CD4-positive, CD25-positive, alpha-beta regulatory T cell (primary cell): ENCODE measurements at places on chromosomes 4 and X. TPM values are rescaled to one million over a fixed set of nuclear protein-coding genes. Genes with fewer than 3 reads are reported as not detected.

GRCh38 chr4:164799410-164799809 is 45.5 kb downstream of the SMIM31 start:
- no peaks in the 10 kb centered on the region for H3K4me1 ChIP-seq
- DNase-seq = no peak
- H3K4me3 ChIP-seq = no peak overlapping the region

The PCDH7 gene
- not detected for polyA plus RNA-seq

GRCh38 chr4:86376850-86377249 is 17.0 kb upstream of the MAPK10 start:
- H3K4me1 ChIP-seq = no peaks in the 10 kb centered on the region
- no peaks in the 10 kb centered on the region for H3K27me3 ChIP-seq
- H3K36me3 ChIP-seq = no peaks in the 10 kb centered on the region
- H3K4me3 ChIP-seq = no peak overlapping the region
- H3K27ac ChIP-seq = no peak overlapping the region

The SYP gene
- polyA plus RNA-seq = 0.79 TPM

- no peak overlapping the region for H3K27ac ChIP-seq
- peaks cover 43% of the 10 kb centered on the region for H3K27me3 ChIP-seq
- H3K4me3 ChIP-seq = no peak overlapping the region
- H3K36me3 ChIP-seq = no peaks in the 10 kb centered on the region
- no peak for DNase-seq
These were observed 2.0 kb downstream of the HSPA4L start for GRCh38 chr4:127783955-127784770.

GRCh38 chr4:165351359-165352130 is 24.1 kb downstream of the MSMO1 start:
- no peak overlapping the region for H3K4me3 ChIP-seq
- no peak overlapping the region for H3K27ac ChIP-seq
- no peaks in the 10 kb centered on the region for H3K36me3 ChIP-seq
- H3K27me3 ChIP-seq = no peaks in the 10 kb centered on the region
- H3K4me1 ChIP-seq = no peaks in the 10 kb centered on the region

GRCh38 chr4:109729718-109730618 is at the start of gene PLA2G12A:
TSS of gene PLA2G12A (minus strand) at chr4:109730070. CDS start at chr4:109729809, 261 bp downstream.
- no peaks in the 10 kb centered on the region for H3K36me3 ChIP-seq
- DNase-seq = peak; percentile 83
- peak within 1 kb of the TSS; percentile 87 for H3K4me3 ChIP-seq
- peaks cover 19% of the 10 kb centered on the region for H3K4me1 ChIP-seq
- peak within 1 kb of the TSS; percentile 68 for H3K27ac ChIP-seq
- peaks cover 2% of the 10 kb centered on the region for H3K27me3 ChIP-seq

- peak; percentile 28 for DNase-seq
- H3K36me3 ChIP-seq = no peaks in the 10 kb centered on the region
- no peaks in the 10 kb centered on the region for H3K4me1 ChIP-seq
- H3K4me3 ChIP-seq = no peak within 1 kb of the TSS
These were observed at the start of gene GPC3 for GRCh38 chrX:133985164-133985966. TSS of gene GPC3 (minus strand) at chrX:133985594.

DNA sequence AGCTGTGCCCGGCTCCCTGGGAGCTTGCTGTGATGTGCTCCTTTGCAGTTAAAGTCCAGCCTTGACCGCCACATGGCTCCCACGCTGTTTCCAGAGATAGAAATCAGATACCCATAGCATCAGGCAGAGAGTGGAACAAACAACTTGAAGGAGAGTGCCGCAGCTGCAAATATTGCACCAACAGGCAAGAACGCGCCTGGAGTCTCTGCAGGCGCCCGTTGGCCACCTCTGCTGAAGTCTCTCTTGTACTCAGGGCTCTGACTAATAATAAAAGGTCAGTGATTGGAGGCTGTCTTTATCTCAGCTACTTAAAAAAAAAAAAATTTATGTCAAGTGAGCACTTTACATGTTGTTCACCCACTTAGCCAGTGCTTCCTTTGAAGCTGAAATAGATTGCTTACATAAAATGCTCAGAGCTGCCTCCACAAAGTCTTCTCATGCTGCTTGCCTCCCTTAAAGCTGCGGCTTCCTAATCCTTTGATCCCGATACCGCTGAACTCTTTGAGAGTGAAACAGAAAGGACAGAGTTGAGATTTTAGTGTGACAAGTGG is 30.9 kb upstream of the TENM3 start:
- no peak overlapping the region for H3K27ac ChIP-seq
- H3K4me3 ChIP-seq = no peak overlapping the region
- H3K27me3 ChIP-seq = no peaks in the 10 kb centered on the region

DNA sequence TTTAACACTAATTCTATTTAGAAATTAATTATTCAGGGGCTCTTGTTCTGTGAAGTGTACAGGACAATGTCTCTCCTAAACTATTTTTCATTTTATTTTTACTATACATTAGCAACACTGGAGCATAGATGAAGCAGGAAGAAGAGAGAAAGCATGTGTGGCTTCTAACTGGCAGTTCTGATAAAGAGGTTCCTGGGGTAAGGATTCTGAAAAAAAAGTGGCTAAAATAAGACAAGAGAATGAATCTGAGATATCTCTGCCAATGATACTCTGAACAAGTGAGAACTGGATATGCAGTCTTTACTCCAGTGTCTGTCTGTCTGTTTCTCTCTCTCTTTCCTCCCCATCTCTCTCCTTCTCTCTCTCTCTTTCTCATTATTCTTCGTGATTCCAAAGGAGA is 125.9 kb downstream of the MAML3 start:
- no peak overlapping the region for H3K4me3 ChIP-seq
- no peaks in the 10 kb centered on the region for H3K36me3 ChIP-seq
- DNase-seq = no peak

GRCh38 chrX:45134315-45134731 is 66.4 kb downstream of the DIPK2B start:
- no peaks in the 10 kb centered on the region for H3K27me3 ChIP-seq
- no peaks in the 10 kb centered on the region for H3K4me1 ChIP-seq
- H3K27ac ChIP-seq = no peak overlapping the region
- DNase-seq = no peak
- no peaks in the 10 kb centered on the region for H3K36me3 ChIP-seq

GRCh38 chr4:78863991-78864390 is 75.2 kb downstream of the PAQR3 start:
- no peak overlapping the region for H3K27ac ChIP-seq
- DNase-seq = no peak
- H3K4me1 ChIP-seq = no peaks in the 10 kb centered on the region

The HAUS7 gene
- polyA plus RNA-seq = 34.4 TPM

DNA sequence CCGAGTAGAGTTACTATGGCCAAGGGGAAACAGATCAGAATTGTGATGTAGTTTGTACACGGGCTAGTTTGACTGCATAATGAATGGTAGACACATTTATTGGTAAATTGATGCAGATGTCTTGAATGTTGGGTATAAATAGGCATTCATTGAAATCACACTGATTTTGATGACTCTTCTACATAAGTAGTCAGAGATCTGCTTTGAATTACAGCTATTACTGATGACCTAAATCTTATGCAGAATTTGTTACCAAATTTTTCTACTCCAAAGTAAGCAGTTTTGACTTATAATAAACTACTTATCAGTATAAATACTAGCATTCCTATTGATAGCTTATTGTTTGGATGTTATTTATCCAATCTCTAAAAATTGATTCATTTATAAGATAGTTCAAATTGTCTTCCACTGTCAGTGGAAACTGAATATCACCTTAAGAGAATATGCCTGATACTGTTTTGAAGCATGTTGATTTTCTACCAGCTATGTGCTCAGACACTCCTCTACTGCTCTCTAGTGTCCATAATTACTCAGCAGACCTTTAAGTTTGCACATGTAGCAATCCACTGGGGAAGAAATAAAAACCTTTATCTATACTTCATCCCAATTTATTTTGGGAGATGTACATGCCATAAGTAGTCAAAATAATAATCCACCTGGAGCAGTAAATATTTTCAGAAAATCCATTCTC is 120.3 kb downstream of the RASL11B start:
- H3K27me3 ChIP-seq = no peaks in the 10 kb centered on the region
- H3K4me3 ChIP-seq = no peak overlapping the region
- H3K4me1 ChIP-seq = no peaks in the 10 kb centered on the region
- no peak overlapping the region for H3K27ac ChIP-seq
- no peak for DNase-seq
- no peaks in the 10 kb centered on the region for H3K36me3 ChIP-seq

DNA sequence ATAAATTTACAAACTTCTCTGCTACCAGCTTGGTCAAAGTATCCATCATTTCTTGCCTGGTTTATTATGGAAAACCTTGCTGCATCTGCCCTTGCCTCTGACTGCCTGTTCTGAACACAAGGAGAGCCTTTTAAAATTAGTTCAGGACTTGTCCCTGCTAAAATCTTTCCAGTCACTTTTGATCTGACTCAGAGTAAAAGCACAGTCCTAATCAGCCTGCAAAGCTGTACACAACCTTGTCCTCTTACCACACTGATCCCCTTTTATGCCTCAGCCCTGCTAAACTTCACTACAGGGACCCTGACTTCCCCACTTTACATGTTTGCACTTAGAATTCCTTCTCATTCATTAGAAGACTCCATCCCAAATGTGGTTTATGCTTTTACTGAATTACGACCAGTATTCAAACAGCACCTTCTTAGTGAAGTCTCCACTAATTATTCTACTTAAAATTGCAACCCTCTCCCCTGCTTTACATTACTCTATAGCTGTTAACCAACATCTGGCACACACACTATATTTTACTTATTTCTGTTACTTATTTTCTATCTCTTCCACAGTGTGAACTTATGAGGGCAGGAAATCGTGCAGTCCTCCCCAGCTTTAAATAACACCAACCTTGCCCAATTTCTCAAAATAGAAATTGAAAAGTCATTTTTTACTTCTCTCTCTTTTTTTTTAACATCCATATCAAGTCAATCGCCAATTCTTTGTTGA is 6.3 kb downstream of the GABRA4 start:
- peaks cover 21% of the 10 kb centered on the region for H3K27me3 ChIP-seq
- no peaks in the 10 kb centered on the region for H3K36me3 ChIP-seq
- no peaks in the 10 kb centered on the region for H3K4me1 ChIP-seq
- no peak overlapping the region for H3K27ac ChIP-seq
- H3K4me3 ChIP-seq = no peak overlapping the region

The F8A2 gene
- polyA plus RNA-seq = not detected

The XPNPEP2 gene
- polyA plus RNA-seq = 0.20 TPM

The PLS3 gene
- 2.9 TPM for polyA plus RNA-seq

- H3K27ac ChIP-seq = no peak overlapping the region
- H3K36me3 ChIP-seq = no peaks in the 10 kb centered on the region
- no peak overlapping the region for H3K4me3 ChIP-seq
- no peaks in the 10 kb centered on the region for H3K4me1 ChIP-seq
These were observed 123.5 kb downstream of the CHRNA9 start for GRCh38 chr4:40458683-40459082.

DNA sequence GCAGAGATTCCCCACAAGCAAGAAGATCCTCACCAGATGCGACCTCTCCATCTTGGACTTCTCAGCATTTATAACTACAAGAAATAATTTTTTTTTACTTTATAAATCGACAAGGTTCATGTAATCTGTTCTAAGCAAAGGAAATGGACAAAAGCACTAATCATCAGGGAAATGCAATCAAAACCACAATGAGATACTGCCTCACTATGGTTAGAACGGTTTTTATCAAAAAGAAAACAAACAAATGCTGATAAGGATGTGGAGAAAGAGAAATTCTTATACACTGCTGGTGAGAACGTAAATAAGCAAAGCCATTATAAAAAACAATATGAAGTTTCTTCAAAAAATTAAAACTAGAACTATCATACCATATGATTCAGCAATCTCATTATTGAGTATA is 1382.6 kb downstream of the ARAP2 start:
- H3K36me3 ChIP-seq = no peaks in the 10 kb centered on the region
- H3K4me3 ChIP-seq = no peak overlapping the region

DNA sequence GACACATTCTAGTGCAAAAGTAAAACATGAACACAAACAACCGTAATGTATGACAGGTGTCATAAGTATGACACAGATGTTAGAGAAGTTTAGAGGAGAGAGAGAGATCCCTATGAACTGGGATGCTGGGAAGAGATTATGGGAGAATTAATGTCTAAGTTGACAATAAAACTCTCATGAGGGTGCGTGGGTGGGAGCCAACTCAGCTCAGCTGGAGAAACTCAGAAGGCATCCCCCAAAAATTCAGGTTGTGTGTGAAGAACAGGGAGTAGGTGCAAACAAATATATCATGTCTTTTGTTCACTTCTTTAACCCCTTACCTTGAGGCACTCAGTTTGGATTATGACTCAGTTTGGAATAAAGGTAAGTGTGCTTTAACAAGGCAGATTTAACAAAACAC is 484.1 kb downstream of the INPP4B start:
- H3K36me3 ChIP-seq = peaks cover 4% of the 10 kb centered on the region
- DNase-seq = no peak
- no peaks in the 10 kb centered on the region for H3K27me3 ChIP-seq
- H3K4me3 ChIP-seq = no peak overlapping the region
- no peak overlapping the region for H3K27ac ChIP-seq

The SHISA3 gene
- not detected for polyA plus RNA-seq

The SPANXA2 gene
- polyA plus RNA-seq = not detected

GRCh38 chrX:68428431-68428830 is 4.9 kb downstream of the OPHN1 start:
- peaks cover 3% of the 10 kb centered on the region for H3K4me1 ChIP-seq
- no peak overlapping the region for H3K4me3 ChIP-seq
- H3K36me3 ChIP-seq = no peaks in the 10 kb centered on the region
- no peak overlapping the region for H3K27ac ChIP-seq
- no peak for DNase-seq

The ADAM29 gene
- polyA plus RNA-seq = 0.44 TPM

The SOX3 gene
- not detected for polyA plus RNA-seq

DNA sequence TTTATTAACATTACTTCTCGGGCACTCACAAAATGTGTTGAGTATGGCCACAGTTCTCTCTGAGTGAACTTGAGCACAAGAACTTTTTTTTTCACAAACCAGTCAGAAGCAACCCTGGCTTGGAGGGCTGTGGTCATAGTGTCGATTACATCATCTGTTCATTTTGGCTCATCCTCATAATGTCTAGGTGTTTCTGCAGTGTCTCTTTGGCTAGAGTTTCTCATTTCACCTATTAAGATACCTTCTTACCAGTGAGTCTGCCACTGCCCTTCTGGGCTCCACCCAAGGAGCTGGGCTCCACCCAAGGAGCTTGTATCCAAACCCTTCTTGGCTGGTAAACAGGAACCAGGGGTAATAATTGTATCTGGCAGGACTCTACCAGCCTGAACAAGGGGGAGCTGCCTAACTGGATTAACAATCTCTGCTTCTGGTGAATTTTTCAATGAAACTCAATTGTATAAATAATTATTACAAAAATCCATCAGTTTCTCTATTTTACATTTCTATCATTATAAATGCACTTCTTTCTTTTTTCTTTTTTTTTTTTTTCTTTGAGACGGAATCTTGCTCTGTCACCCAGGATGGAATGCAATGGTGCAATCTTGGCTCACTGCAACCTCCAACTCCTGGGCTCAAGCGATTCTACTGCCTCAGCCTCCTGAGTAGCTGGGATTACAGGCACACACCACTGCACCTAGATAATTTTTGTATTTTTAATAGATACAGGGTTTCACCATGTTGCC is 667.7 kb upstream of the SLIT2 start:
- H3K4me3 ChIP-seq = no peak overlapping the region
- no peak for DNase-seq
- H3K27me3 ChIP-seq = no peaks in the 10 kb centered on the region
- no peaks in the 10 kb centered on the region for H3K36me3 ChIP-seq

The CT45A3 gene
- not detected for polyA plus RNA-seq

GRCh38 chr4:82402196-82402775 is 28.0 kb downstream of the HNRNPDL start:
- H3K36me3 ChIP-seq = no peaks in the 10 kb centered on the region
- H3K4me3 ChIP-seq = no peak overlapping the region
- peaks cover 3% of the 10 kb centered on the region for H3K27me3 ChIP-seq
- no peak overlapping the region for H3K27ac ChIP-seq
- no peaks in the 10 kb centered on the region for H3K4me1 ChIP-seq

The TCEAL5 gene
- not detected for polyA plus RNA-seq
